ENCODE measurements at places on chromosomes 6 and 20.

- DNase-seq, result no peak
Observed at GRCh38 chr6:69422020-69422419, 374.8 kb downstream of the LMBRD1 start.

DNA sequence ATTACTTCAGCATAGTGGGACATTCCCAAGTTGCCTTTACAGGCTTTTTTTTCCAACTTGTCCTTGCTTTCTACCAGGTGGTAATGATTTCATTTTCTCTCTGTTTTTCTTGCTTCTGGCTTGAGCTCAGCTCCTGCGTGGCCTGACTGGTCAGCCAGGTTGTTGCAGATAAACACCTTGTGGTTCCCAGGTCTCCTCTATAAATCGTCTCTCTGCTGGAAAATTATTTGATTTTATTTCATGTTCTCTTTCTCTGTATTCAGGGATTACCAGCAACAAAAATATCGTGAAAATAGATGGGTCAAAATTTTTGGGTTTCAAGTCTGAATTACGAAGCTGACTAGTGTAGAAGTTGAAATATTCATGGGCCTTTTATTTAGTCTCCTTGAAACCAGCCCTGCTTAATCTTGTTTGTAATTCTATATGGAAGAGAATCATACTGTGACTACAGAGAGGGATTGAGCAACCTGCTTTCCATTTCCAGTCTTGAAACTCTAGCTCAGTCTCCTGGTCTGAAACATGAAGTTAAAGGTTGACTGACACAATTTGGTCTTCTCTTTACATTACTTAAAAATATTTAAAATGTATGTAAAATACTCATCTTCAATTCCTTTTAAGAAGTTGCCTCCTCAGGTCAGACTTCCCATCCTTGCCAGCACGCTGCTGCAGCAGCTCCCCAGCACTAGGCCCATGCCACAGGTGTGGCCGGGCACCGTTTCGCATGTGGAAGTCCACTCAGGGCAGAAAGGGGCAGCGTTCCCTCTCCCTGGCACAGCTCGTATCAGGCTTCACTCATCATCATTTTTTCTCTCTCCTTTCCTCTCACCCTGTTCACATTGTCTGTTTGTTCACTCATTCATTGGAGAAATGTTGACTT lies 7.1 kb downstream of the DUSP22 start:
- no peak for DNase-seq

GRCh38 chr6:167930295-167930694 lies 67.2 kb upstream of the KIF25 start:
- no peak for DNase-seq

- DNase-seq, result no peak
Observed at GRCh38 chr6:18081025-18081668, 41.3 kb downstream of the NHLRC1 start.

GRCh38 chr20:10683537-10683936 lies 9.7 kb upstream of the JAG1 start:
- no peak for DNase-seq

- DNase-seq, result no peak
Observed at GRCh38 chr6:9044426-9044825, 609.1 kb upstream of the SLC35B3 start.

GRCh38 chr6:4322134-4322845 lies 186.9 kb upstream of the ECI2 start:
- DNase-seq, result no peak

DNA sequence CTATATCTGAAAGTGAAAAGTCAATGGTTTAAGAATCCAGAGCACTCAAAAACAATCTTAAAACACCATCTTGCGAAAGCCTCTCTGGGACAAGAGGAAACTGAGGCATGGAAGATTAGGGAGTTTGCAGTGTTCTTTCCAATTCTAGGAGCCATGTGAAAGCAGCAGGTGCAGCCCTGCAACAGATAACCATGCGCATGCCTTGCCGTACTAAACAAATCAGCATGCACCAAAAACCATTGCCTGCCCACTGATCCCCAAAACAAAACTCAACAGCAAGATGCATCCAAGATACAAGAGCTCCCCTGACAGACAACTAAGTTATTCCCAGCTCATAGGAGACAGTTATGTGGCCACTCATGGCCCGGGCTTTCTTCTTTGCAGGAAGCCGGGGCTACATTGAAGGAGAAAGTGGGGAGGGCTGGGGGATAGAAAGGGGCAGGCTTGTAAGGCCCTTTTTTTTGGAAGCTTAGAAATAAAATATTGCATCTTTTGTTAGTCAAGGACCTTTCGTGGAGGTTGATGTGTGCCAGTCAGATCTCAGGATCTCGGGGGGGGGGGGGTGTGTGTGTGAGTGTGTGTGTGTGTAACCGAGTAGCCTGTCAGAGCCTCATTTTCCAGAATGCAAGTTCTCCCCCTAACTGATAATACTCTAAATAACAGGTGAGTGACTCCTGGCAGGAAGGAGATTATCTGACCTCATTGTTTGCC lies 178.4 kb downstream of the MBOAT1 start:
- no peak for DNase-seq

- no peak for DNase-seq
Observed at GRCh38 chr6:159013229-159013628, 13.2 kb upstream of the RSPH3 start.

- no peak for DNase-seq
Observed at GRCh38 chr20:57009355-57009754, 257.1 kb downstream of the BMP7 start.

GRCh38 chr6:78797270-78797669 lies 70.1 kb upstream of the IRAK1BP1 start:
- DNase-seq, result no peak

DNA sequence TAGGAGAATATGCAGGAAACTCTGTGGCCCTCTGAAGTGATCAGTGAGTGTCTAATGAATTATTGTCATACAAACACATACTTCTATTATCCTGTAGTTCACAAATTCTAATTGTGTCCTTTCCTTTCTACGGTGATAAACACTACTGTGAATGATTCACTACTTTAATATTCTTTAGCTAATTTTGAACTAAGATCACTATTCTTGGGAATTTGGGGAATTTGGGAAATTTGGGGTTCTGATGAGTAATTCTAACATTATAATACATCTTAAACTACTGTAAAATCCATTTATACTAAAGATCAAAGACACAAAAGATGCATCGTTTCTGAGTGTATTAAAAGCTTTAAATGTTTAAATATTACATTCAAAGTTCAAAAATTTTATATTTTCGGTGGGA lies 1287.2 kb upstream of the CITED2 start:
- DNase-seq, result no peak

GRCh38 chr20:35503841-35504561 lies 25.5 kb downstream of the C20orf173 start:
- no peak for DNase-seq

DNA sequence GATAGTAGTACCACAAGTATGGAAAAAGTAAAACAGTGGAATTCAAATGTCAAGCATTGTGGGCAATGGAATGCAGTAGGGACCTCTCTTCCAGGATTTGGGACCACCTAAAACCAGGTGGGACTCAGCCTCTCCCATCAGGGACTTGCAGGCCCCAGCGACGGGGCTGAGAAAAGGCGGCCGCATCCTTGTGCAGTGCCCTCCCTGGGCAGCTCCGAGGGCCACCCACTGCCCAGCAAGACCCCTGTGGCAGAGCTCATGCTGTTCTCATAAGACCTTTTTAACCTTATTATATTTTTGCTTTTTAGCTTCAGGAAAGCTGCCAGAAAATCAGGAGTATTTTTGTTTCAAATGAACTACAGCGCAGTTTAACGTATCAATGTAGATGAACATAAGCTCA lies 142.6 kb upstream of the RPS6KA2 start:
- no peak for DNase-seq

- no peak for DNase-seq
Observed at GRCh38 chr6:87230801-87231200, 75.4 kb downstream of the ZNF292 start.

DNA sequence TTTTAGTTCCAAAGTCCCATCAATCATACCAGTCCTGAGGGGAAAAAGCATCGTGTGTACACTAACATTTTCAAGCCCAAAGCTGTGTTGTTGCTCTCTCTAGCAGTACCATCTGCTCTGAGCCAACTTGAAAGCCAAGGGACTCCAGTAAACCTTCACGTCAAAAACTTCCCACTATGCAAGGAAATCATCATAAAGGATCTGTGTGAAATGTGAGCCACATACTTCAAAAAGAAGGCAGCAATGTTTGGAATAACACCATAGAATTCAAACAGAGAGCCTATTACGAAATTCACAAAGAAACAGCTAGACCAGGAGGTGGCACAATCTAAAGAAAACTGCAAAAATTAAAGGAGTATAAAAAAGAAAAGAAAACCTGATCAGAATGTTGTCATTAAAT lies 399.8 kb upstream of the EPHA7 start:
- DNase-seq, result no peak

DNA sequence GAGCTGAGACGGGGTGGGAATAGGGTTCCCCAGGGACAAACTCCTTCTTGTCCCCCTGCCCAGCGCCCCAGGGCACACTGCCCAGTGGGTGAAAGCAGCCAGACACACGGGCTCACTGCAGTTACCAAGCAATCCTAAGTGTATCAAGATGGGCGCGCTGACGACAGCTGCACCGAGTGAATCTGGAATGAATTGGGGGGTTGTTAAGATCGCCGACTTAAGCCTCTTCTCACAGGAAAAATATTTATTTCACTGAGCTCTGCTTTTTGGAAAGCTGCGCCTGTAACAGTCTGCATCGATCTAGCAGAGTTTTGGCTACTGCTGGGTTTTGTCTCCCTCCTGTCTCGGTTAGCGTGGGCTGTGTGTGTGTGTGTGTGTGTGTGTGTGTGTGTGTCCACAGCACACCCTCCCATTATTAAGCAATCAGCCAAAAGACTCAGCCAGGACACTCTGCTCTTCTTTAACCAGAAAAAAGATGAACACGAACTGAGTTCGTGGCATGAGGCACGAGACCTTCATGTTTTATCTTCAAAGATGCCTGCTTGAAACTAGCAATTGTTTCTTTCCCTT lies 35.9 kb downstream of the RIPOR3 start:
- no peak for DNase-seq

DNA sequence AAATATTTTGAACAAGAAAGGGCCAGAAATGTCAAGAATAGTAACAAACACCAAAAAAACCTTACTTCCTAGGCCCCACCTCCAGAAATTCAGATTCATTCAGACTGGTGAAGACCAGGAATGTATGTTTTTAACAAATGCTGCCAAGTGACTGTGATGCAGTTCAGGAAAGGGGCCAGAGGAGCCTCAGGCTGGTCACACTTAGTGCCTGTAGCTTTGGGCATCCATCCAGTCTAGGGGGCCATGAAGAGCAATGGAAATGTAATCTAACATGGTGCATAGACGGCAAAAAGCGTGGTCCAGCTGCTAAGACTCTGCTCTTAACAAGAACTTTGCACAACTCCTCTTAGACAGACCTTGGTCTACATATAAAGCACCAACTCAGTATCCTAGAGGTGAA lies 7.1 kb downstream of the GJA1 start:
- DNase-seq, result no peak

Measured in hematopoietic multipotent progenitor cell treated with erythropoietin and hydrocortisone succinate and interleukin-3 and kit ligand, for 15 days (in vitro differentiated cells).